ENCODE measurements at places on chromosomes 1 and 21. TPM values are rescaled to one million over a fixed set of nuclear protein-coding genes. Genes with fewer than 3 reads are reported as not detected.

DNA sequence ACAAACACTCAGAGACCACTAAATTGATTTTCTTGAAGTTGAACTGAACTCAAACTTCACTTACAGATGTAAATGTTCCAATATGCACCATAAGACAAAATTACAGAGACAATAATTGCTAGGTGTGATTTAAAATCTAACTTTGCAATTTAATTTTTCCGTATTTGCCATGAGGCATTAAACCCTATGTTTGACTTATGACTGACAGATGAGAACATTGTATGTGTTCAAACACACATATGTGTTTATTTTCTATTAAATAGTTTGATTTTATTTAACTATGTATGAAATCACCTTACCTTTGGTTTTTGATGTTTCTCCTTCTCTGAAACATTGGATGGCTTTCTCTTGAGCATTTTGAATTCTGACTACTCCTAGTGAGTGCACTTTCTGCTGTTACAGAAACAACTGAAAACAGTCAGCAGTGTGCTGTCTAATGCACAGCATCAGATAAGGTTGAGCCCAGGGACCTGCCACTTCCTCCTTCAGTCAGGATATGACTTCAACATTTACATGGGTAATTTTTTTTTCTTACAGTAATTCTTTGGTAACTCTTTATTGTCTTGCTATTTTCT is at the start of gene SAMSN1:
TSS of gene SAMSN1 (minus strand) at position 410 of the 575 bp plus-strand sequence. CDS start at position 356, 54 bp downstream.
- DNase-seq: no peak

- peak; percentile 55 for DNase-seq
Observed at GRCh38 chr1:169486281-169487051, 722 bp upstream of the SLC19A2 start.

- DNase-seq: peak; percentile 42
Observed at GRCh38 chr1:50620680-50621329, 197.6 kb upstream of the DMRTA2 start.

GRCh38 chr1:27057801-27058625 is 45.4 kb upstream of the TENT5B start:
- DNase-seq: no peak

GRCh38 chr1:200226268-200226968 is 183.4 kb downstream of the ZNF281 start:
- peak; percentile 13 for DNase-seq

GRCh38 chr1:226351709-226352108 is 42.7 kb upstream of the LIN9 start:
- no peak for DNase-seq

DNA sequence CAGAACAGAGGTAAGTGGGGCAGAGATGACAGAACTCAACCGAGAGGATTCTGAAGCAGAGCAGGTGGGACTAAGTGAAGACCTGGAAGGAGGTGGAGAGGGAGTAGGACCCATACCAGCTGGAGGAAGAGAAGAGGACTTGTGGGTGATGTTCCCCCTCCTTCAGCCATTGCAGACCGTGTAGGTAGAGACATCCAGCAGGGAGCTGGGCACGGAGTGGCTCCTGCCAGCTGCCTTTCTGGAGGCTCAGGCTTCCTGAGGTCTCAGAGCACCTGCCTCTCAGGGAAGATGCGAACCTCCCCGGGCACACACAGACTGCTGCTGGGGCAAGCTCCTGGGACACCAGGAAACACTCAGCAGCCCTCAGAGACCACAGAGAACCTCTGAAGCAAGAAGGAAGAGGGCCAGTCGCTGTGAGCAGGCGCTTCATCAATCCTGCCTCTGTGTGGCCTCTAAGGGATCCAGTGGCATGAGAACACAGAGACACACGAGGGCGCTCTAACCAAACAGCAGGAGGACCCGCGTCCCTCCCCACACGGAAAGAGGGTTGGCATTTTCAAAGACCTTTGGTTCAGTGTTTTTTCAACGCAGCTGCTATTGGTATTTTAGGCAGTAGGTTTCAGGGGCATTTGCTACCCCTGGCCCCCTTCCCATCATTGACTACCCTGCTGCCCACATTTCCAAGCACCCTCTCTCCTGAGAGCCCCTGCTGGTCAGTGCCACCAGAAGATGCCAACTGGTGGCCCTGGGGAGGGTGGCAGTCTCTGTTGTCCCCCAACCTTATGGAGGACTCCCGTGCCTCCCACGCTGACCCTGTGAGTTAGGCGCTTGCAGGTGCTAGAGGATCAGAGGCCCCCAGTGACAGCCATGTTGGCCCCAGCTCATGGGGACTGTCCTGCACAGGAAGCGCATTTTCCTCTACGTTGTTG is 89.6 kb upstream of the EDN2 start:
- DNase-seq: peak; percentile 82

- DNase-seq: no peak
Observed at GRCh38 chr1:19369396-19370090, 57.4 kb downstream of the SLC66A1 start.

GRCh38 chr1:62271948-62272728 is 47.1 kb downstream of the KANK4 start:
- DNase-seq: no peak

DNA sequence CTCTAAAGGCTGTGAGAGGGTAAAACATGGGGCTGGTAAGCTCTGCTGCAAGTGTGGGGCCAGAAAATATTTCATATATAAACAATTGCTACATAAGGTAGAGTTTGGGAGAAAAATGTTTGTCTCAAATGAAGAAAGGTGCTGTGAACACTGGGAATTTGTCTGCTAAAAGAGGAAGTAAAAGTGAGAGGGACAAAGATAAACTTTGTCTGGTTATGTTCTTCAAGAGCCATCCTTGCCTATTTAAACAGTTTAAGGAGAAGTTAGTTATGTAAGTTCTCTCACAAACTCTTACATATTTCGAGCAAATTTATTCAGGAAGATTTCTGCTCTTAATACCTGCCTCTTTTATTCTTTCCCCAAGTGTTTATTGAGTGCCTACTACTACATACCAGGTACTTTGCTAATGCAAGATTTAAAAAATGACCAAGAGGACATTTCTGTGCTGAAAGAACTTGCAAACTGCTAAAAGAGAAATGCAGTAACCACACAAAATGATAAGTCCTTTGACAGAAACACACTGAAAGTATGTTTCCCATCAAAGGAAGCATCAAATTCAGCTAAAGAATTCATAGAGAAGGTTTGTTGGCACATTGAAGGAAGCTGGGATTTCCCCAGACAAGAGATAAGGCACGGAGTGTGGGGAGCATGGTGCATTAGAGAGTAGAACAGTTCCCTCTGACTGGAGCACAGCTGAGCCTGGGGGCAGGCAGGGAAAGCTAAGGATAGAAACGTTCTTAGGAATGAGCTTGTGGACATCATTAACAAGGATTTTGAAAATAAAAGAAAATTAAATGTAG is 549.1 kb downstream of the PTBP2 start:
- DNase-seq: no peak

GRCh38 chr1:151001602-151002001 is 5.1 kb downstream of the MINDY1 start:
- no peak for DNase-seq

DNA sequence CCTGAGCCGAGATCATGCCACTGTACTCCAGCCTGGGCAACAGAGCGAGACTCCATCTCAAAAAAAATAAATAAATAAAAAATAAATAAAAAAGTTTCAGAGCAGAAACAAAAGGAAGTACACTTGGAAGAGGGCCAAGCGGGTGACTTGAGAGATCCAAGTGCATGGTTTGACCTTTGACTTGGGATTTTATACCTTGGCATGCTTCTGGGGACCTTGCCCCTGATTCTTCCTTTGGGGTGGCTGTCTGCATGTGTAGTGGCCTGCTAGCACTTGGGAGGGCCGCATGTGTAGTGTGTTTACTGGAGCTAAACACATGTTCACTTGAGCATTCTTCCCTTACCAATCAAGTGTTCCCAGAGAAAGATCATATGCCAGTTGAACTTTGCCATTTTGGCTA is 114.0 kb downstream of the DTL start:
- no peak for DNase-seq

S100A8 gene
- not detected for total RNA-seq

ANKRD45 gene
- 0.43 TPM for total RNA-seq

SLC16A4 gene
- 73.4 TPM for total RNA-seq

SEMA4A gene
- 0.43 TPM for total RNA-seq

PPP2R5A gene
- total RNA-seq: 29.4 TPM

KIF2C gene
- total RNA-seq: 26.8 TPM

Data from fibroblast of villous mesenchyme (primary cell).